ENCODE measurements at places on chromosomes 16 and 17. TPM values are rescaled to one million over a fixed set of nuclear protein-coding genes. Genes with fewer than 3 reads are reported as not detected.

Gene ASGR1
- 0.87 TPM for total RNA-seq

Gene CCL14
- not detected for total RNA-seq

GRCh38 chr16:78256686-78257375 is 157.4 kb downstream of the WWOX start:
- no peak overlapping the region for H3K27ac ChIP-seq
- no peaks in the 10 kb centered on the region for H3K4me1 ChIP-seq
- H3K4me3 ChIP-seq: no peak overlapping the region
- H3K27me3 ChIP-seq: no peaks in the 10 kb centered on the region
- no peaks in the 10 kb centered on the region for H3K36me3 ChIP-seq

DNA sequence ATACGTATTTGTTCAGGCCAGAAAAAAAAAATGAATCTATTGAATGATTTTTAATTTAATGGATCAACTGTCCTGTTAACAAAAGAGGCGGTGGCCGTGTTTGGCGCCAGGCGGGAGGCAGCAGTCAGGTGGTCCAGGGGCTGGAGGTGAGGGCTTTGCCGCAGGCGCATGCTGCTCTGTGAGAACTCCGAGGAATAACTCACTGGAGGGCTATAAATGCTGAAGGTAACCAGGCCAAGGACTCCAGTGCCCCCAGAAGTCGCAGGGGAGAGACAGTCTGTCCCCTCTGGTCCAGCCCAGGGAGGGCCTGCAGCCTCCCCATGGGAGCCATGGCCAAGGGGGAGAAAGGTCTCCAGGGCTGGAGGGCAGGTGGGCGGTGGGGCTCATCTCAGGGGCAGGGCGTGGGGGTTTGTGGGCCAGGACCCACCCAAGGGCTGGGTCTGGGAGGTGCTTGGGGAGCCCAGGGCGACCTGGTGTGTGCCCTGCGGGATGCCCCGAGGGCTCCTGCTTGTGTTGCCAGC is 7.1 kb upstream of the BAHCC1 start:
- H3K27me3 ChIP-seq: peaks cover 33% of the 10 kb centered on the region
- no peaks in the 10 kb centered on the region for H3K36me3 ChIP-seq
- H3K27ac ChIP-seq: no peak overlapping the region
- H3K4me3 ChIP-seq: no peak overlapping the region
- DNase-seq: no peak
- H3K4me1 ChIP-seq: no peaks in the 10 kb centered on the region

DNA sequence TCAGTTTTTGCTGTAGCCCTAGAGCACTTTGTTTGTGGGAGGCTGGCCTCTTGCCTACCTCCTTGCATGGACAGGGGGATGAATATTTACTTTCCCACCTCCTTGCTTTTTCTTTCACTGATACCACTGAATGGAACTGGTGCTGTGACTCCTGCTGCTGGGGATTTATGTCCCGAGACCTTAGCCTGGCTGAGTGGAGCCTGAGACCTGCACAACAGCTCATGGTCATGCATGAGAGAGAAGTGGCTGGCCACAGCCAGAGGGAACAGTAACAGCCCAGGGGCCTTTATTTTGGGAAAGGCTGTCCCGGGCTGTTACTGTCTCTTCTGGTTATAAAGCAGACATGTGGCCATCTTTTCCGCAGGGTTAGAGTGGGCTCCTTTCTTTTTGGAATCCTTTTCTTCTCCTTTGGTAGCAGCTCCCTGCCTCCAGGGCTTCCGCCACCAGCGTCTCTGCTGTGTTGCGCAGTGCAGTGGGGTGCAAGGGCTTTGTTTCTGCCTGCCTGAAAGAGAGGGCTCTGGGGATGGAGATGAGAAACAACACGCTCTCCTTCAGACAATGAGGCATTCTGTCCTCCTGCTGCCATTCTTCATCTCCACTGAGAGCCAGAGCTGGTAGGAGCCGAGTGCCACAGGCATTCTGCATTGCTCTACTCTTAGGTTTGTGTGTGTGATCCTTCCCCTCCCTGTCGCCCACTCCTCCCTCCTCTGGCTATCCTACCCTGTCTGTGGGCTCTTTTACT is 14.5 kb downstream of the SNX11 start:
- H3K27me3 ChIP-seq: no peaks in the 10 kb centered on the region
- peaks cover 3% of the 10 kb centered on the region for H3K36me3 ChIP-seq
- H3K4me1 ChIP-seq: no peaks in the 10 kb centered on the region

Gene MT1E
- not detected for total RNA-seq

- peaks cover 7% of the 10 kb centered on the region for H3K36me3 ChIP-seq
- H3K4me3 ChIP-seq: peak overlapping the region; percentile 100
- peak overlapping the region; percentile 95 for H3K27ac ChIP-seq
Observed at GRCh38 chr17:7582396-7583252, 1.0 kb upstream of the MPDU1 start.

DNA sequence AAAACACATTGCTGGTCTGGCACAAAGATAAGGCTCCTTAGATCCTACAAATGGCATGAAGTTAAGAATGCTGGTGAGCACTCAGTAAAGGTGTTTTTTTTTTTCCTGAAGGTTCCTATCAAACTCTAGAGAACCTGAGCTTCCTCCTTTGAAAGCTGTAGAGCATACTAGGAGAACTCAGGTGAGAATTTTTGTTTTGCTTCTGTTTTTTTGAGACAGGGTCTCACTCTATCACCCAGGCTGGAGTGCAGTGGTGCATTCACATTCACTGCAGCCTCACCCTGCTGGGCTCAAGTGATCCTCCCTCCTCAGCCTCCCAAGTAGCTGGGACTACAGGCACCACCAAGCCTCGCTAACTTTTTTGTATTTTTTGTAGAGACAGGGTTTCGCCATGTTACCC is 21.0 kb upstream of the CIITA start:
- no peaks in the 10 kb centered on the region for H3K27me3 ChIP-seq
- no peak overlapping the region for H3K4me3 ChIP-seq
- H3K36me3 ChIP-seq: no peaks in the 10 kb centered on the region
- no peak overlapping the region for H3K27ac ChIP-seq
- peaks cover 11% of the 10 kb centered on the region for H3K4me1 ChIP-seq

Gene KCNJ12
- total RNA-seq: not detected

- peaks cover 62% of the 10 kb centered on the region for H3K4me1 ChIP-seq
- no peaks in the 10 kb centered on the region for H3K27me3 ChIP-seq
- H3K27ac ChIP-seq: no peak overlapping the region
- no peak overlapping the region for H3K4me3 ChIP-seq
- no peak for DNase-seq
Observed at GRCh38 chr17:1384905-1385435, 15.1 kb downstream of the YWHAE start.

Data from naive thymus-derived CD4-positive, alpha-beta T cell (primary cell).